ENCODE measurements at places on chromosomes 4 and X.

DNA sequence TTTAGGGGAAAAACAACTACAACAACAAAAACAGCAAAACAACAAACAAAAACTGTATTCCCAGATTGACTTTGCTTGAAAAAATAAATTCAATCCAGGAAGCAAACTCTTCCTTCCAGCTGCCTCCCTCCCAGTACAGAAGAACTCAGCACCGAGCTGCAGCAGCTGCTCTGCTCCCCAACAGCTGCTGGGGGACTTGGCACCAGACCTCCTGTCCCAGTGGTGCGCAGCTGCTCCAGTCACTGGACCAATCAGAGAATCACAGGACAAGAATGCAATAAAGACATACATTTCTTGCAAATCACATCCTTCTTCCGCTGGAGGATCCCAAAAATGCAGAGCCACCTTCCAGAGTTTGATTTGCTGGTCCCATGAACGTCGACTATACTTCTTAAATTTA lies 11.8 kb upstream of the FAM53A start:
- DNase-seq, result no peak

GRCh38 chrX:17412692-17413091 lies 37.7 kb downstream of the NHS start:
- DNase-seq, result no peak

DNA sequence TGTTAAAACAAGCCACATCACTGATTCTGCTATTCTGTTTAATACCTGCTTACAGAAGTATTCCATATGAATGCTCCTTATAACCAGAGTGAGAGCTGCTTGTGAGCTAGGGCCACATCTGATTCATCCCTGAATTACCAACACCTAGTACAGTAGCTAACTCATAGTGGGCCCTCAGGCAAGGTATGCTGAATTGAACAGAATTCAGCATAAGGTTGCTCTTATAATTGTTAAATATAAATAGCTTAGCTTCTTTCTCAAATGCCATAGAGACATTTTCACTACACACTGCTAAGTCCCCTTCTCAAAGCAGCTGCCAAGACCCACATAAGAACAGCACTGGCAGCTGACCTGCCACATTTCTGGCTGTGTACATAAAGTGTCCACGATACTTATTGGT lies 27.0 kb upstream of the MCF2 start:
- no peak for DNase-seq

- DNase-seq, result peak; percentile 54
Observed at GRCh38 chrX:81201671-81202455, at the start of the genes HMGN5 and SH3BGRL. Gene HMGN5 (minus strand): TSS chrX:81201913. CDS start chrX:81121549, 80,364 bp downstream. Gene SH3BGRL (plus strand): TSS chrX:81202102. CDS start chrX:81202201, 99 bp downstream.

GRCh38 chr4:141126769-141127168 lies 6.5 kb downstream of the RNF150 start:
- DNase-seq, result no peak

GRCh38 chr4:1786544-1787362 lies 6.3 kb upstream of the FGFR3 start:
- DNase-seq, result no peak

GRCh38 chr4:123919576-123920098 lies 523.0 kb downstream of the SPRY1 start:
- DNase-seq, result no peak

DNA sequence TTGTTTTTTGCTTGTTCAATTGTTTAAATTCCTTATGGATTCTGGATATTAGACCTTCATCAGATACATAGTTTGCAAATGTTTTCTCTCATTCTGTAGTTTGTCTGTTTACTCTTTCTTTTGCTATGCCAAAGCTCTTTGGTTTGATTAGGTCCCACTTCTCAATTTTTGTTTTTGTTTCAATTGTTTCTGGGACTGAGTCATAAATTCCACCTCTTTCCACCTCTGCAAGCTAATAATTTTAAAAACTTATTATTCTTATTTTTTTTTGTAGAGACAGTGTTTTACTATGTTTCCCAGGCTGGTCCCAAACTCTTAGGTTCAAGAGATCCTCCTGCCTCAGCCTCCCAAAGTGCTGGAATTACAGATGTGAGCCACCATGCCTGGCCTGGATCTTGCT lies 226.8 kb upstream of the GPRIN3 start:
- DNase-seq, result no peak

DNA sequence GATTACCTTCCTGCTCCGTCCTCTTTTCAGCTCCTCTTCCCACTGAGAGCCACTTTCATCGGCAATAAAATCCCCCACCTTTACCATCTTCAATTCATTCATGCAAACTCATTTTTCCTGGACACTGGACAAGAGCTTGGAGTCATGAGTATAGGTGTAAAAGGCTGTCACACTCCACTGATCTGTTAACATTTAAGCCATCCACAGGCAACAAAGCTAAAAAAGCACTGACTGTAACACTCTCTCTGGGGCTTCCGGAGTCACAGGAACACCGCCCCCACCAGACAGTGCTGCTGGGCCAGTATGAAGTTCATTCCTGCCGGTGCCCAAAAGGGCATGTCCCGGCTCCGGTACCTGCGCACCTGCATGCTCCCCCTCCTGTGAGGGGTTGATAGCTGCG lies 38.5 kb downstream of the MAGEB5 start:
- DNase-seq, result no peak

- DNase-seq, result no peak
Observed at GRCh38 chrX:129945131-129945530, 37.3 kb upstream of the BCORL1 start.

GRCh38 chrX:95733426-95733825 lies 951.2 kb upstream of the DIAPH2 start:
- no peak for DNase-seq

DNA sequence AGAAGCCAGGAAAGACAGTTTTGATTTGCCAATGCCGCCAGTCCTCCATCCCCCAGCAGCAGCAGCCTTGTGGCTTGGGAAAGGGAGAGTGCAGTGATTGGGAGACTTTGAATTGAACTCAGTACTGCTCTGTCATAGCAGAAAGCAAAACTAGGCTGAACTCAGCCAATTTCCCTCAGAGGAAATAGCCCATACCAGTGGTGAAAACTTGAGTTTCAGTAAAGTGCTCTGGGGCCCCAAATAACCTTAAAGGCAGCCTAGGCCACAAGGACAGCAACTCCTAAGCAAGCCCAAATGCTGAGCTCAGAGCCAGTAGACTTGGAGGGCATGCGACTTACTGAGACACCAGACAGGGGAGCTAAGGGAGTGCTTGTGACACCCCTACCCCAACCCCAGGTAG lies 2.0 kb upstream of the PROM1 start:
- no peak for DNase-seq

GRCh38 chrX:73855546-73855945 lies 292.5 kb downstream of the CHIC1 start:
- DNase-seq, result peak; percentile 37

GRCh38 chr4:151407466-151408379 lies 1.3 kb upstream of the FHIP1A start:
- no peak for DNase-seq

DNA sequence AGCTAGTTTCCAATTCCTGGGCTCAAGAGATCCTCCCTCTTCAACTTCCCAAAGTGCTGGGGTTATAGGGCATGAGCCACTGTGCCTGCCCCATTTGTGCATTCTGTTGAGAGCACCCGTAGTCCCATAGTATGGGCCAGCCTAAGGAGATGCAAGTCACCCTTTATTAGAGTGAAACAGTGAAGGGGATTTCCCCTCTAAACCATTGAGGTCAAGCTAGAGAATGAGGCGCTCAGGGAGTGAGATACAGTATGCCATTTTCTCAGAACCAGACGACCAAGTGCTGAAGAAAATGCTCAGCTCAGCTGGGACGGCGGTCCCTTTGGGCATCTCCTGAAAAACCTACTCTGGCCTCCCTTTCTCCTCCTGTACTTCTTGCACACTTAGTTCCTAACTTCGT lies 18.7 kb downstream of the RNF4 start:
- DNase-seq, result no peak

GRCh38 chr4:89263265-89263664 lies 44.3 kb downstream of the GPRIN3 start:
- no peak for DNase-seq

- DNase-seq, result no peak
Observed at GRCh38 chr4:105067431-105067830, 79.2 kb upstream of the TET2 start.

DNA sequence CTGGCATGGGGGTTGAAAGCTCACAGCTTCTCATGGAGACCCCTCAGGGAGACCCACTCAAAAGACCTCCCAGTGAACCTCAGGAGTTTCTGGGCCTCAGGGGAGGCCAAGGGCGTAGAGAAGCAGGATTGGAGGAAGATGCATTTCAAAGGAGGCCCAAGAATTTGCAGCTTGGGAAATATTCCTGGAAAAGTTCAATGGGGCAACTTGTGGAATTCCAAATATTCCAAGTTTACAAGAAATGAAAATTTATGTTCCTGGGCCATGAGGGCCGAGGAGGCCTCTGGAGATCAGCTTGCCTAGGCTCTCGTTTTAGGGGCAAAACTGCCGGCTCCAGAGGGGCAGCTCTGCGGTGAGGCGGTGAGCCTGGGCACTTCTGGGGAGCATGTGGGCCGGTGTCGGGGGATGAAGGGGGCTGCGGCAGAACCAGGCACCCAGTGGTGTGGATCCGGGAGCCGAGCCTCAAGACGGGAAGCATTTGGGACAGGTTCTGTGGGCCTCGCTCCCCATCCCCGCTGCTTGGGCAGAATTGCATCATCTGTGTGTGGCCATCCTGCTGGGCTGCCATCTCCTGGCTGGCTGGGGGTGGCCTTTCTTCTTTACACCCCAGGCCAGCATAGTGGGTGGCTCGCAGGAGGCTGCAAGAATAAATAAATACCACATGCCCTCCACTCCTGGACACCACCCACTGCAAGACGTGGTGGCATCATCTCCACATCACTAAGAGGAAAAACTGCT lies 54.6 kb upstream of the GPR78 start:
- no peak for DNase-seq

DNA sequence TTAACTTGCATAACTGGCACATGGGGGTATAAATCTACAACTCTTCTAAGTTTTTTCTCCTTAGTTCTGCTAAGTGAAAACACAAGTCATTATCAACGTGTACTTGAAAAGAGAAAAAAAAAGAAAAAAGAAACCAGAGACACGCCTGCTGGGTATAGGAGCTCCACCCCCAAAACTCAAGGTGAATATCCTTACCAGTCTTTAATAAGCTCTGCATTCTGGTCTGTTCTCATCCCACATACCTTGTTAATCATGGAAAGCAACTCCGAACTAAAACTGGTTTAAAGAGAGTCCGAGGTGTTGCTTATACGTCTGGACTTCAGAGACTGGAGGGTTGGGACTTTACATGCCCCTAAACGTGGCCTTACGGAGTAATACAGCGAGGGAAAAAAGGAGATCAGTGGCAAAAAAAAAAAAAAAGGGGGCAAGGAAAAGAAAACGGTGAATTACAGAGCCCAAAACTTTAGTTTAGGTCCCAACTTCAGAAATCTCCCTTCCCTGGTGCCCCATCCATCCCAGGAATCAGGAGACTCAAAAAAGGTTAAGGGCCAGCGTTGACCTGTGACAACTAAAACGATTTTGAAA lies 1.0 kb downstream of the PGRMC2 start:
- peak; percentile 12 for DNase-seq

DNA sequence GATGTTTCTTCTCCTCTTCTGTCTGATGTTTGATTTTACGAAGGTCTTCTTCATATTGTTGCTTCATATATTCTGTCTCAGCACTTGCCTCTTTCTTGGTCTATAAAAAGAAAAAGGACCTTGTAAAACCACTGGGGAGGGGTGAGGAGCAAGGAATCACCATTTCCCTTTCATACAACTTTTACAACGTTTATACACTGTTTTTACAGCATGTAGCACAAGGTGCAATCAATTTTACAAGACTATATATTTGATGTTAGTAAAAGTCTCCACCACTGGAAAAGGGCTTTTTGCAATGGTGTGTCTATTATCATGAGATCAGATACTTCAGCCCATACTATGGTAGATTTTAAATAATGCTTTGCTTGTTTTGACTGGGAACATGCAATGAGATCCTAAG lies 76.3 kb downstream of the FAM184B start:
- DNase-seq, result no peak

DNA sequence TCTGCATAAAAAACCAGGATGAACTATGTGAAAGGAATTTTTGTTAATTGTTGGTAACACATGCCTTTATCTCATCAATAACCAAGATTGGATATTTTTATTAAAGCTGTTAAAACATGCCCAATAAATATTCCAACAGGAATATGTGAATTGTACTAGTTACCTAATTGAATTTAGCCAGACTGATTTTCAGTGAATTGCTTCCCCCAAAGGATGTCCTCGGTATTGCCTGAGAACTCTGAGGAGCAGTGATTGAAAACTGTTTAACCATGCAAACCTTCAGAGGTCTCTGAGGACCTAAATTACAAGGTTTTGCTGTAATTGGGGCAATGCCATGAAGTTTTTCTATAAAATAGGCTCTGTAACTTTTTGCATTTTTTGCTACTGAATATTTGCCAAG lies 66.6 kb downstream of the BLTP1 start:
- no peak for DNase-seq

- DNase-seq, result no peak
Observed at GRCh38 chr4:102868153-102868780, 525 bp upstream of the CISD2 start.

DNA sequence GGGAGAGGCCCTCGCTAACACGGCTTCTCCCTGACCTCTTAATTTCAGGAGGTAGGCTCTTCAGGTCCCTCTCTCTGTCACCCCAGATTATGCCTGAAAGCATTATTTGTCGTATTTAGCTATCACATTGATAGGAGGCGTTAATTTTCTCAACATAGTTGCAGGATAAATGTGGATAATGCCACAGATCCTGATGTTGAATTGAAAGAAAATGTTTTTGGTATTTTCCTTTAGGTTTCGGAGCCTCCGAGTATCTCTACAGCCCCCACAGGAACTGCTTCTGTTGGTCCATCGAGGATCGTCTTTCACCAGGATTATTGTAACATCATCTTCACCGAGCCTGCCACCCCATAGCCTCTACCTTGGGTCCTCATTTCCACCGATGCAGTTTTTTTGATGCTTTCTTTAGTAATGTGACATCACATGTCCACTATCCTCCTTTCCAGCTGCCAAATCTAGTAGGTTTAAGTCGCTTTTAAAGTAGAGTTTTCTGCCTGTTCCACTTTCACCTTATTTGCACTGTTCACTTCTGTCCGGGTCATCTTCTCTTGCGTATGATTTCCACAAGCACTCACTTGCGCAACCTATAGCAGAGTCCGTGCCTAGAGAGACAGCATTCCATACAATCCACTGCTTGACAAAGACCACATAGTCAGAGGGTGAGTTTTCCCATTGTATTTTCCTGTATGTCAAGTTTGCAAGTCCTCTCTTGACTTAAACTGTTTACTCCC lies 665 bp downstream of the TIGD2 start:
- DNase-seq, result no peak

DNA sequence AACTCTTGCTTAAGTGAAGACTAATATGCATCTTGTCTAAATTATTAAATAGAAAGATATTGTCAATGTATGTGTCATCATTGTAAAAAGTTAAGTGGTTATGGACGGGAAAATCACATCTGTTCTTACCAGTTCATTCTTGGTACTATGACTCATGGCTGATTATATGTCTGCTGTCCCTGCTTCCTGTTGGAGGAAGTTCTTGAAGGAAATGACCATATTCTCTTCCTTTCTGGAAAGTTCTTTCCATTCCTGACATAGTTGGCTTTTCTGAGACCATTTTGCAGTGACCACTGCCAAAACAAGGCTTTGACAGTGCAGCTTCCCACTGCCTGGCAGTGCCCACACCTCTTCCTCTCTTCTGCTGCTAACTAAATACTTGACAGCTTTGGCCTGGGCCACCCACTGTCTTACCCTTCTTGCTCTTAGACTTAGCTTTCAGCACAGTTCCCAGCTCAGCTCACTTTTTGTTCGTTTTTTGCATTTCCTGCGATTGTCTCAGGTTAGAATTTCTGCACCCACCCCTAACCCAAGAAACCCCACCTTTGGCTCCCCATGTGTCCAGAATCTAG lies 13.2 kb upstream of the CLDN24 start:
- DNase-seq, result no peak

GRCh38 chr4:7673121-7673520 lies 238.4 kb upstream of the PSAPL1 start:
- no peak for DNase-seq

- DNase-seq, result no peak
Observed at GRCh38 chr4:14877246-14878225, 124.7 kb upstream of the CPEB2 start.

All from stimulated activated CD4-positive, alpha-beta T cell treated with anti-CD3 and anti-CD28 coated beads, Interleukin-2, amount 100 ng/mL, for 4 hours (primary cell).